ENCODE measurements at places on chromosomes 2 and 18.

DNA sequence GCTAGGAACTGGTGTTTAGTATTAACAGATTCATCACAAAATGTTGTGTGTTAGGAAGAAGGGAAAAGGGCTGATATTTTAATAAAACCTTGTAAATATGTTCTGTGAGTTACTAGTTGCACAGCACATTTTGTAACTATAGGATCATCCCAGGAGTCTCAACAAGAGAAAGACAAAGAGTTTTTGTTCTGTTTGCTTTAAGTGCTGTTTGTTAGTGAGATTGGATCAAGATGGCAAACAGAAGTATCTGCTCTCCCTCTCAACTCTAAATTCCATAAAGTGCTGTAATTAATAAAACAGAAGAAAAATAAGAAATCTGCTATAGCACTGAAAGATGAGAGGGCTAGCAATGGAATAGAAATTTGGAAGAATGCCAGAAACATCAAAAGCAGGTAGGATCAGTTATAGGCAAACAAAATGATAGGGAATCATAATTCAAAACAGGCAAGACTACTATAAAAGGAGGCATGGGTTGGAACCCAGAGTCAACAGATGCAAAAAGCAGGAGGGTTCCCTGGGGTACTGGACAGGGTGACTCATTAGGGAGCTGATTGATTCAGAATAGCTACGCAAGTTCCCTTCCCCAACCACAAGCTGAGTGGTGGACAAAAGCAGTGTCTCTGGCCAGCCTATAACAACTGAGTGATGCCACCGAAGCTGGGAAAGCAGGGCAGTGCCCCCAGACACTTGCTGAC lies 75.8 kb downstream of the DYNC1I2 start:
- DNase-seq: no peak

GRCh38 chr2:198053776-198054175 lies 249.4 kb downstream of the PLCL1 start:
- no peak for DNase-seq

GRCh38 chr18:35282353-35282752 lies 7.7 kb downstream of the ZSCAN30 start:
- no peak for DNase-seq

GRCh38 chr18:62396381-62396780 lies 71.3 kb downstream of the TNFRSF11A start:
- no peak for DNase-seq

DNA sequence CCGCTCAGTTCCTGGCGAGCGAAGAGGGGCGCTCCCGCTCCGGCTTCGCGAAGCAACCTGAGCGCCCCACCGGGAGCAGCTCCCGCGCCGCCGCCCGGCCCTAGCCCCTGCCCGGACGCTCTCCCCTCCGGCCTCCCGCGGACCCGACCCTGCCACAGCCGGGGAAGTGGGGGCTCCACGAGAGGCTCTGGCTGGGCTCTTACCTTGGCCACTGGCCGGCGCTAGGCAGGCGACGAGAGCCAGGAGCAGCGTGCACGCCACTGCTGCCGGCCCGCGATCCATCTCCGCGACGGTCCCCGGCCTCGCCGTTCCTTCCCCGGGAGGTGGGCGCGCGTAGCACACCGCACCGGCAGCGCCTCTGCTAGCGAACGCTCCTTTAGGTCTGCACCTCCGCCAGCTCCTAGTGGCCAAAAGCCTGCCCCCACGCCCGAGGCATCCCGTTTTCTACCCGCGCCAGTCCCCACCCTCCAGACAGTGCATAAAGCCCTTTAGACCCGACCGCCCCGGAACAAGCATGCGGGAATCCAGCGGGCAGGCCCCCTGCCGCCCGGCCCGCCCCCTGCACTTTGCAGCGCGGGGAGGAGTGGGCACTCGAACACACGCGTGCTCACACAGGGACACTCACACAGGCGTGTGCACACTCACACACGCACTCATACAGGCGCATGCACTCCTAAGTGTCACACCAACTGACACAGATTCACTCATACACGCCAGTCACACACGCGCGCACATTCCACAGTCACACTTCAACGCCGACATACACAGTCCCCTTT lies at the start of gene LRP2:
Gene LRP2 (minus strand): TSS at position 417 of the 776 bp plus-strand sequence. CDS start 135 bp downstream, at position 282.
- no peak for DNase-seq
